Stimulated activated CD8-positive, alpha-beta memory T cell treated with anti-CD3 and anti-CD28 coated beads, Interleukin-15, amount 100 ng/mL, for 24 hours (primary cell): ENCODE measurements at places on chromosomes 16 and 17.
A peak's percentile ranks its signal among the peaks of the same experiment; 100 is the strongest.

- peak; percentile 64 for DNase-seq
Observed at GRCh38 chr17:57783338-57783742, 38.2 kb upstream of the CCDC182 start.

- DNase-seq = no peak
Observed at GRCh38 chr17:81254955-81255717, 16.0 kb downstream of the NDUFAF8 start.

GRCh38 chr16:4338712-4339299 lies 12.3 kb downstream of the PAM16 start:
- DNase-seq = no peak

- no peak for DNase-seq
Observed at GRCh38 chr16:354291-354881, 1.9 kb upstream of the AXIN1 start.

- no peak for DNase-seq
Observed at GRCh38 chr16:8436931-8437330, 153.4 kb downstream of the TMEM114 start.

- no peak for DNase-seq
Observed at GRCh38 chr17:47277921-47278320, 24.3 kb downstream of the ITGB3 start.

GRCh38 chr17:17633310-17633709 lies 41.8 kb upstream of the PEMT start:
- DNase-seq = no peak

DNA sequence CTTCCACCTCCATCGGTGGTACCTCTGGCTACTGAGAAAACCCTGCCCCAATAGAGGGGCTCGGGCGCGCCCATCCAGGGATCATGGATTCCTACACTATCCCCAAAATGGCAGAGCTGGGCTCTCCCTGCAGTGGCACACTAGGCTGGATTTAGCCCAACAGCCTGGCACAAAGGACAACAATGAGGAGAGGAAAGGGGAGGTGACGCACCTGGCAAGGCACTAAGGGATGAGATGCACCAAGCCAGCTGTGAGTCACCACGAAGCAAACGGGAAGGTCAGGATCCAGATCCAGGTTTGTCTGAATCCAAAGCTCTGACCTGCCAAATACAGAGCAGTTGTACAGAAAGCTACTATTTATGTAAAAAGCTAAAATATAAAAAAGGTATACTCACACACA lies 18.1 kb downstream of the UBE2O start:
- DNase-seq = no peak

DNA sequence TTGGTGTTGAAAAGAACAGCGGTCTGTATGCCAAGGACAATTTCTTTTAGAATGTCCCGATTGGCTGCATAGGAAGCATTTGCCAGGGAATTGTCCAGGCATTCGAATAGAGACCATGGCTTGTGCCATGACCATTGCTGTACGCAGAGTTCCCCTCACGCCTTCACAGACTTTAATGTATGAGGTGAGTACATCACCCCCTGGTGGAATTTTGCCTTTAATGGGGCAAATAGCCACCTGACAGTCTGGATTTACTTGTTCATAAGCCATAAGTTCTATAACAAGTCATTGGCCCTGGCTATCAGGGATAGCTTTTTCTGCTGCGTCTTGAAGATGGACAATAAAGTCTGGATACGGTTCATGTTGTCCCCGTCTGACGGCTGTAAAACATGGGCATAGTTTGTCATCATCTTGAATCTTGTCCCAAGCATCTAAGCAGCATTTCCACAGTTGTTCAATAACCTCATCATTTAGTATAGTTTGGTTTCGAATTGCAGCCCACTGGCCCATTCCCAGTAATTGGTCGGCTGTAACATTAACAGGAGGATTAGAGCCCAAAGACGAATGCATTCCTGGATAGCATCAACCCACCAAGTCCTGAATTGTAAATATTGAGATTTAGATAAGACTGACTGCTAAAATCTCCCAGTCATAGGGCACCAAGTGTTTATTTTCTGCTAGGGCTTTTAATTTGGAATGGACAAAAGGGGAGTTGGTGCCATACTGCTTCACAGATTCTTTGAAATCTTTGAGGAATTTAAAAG lies 67.7 kb upstream of the ARL4D start:
- no peak for DNase-seq

DNA sequence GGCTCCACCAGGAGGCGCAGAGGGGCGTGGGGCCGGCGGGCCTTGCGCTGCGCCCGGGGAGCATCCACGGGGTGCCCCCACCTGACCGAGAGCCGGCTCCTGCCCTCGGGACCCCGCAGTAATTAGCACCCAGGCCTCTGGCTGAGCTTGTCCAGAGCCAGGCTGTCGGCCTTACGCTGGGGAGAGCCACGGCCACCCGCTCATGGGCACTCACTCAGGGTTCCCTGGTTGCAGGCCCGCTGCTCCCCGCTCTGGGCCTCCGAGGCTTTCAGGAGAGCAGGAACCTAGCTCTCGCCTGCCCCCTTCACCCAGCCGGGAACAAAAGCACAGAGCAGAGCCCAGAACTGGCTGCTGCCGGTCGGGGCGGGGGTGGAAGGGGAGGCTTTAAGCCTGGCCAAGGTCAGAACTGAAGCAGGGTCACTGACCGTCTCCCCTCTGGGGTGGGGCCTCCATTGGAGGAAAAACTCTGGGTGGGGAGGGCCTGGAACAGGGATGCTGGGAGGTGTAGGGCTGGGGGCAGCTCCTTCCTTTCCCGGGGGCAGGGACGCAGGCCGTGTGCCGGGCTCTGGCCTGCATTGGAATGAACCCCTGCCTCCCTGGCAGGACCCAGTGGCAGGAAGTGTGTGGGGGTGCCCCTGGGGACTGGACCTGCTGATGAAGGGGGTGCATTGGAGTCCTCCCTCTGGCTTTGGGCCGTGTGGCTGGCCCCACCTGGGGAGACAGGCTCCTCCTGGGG lies 12.3 kb downstream of the GLIS2 start:
- DNase-seq = no peak

DNA sequence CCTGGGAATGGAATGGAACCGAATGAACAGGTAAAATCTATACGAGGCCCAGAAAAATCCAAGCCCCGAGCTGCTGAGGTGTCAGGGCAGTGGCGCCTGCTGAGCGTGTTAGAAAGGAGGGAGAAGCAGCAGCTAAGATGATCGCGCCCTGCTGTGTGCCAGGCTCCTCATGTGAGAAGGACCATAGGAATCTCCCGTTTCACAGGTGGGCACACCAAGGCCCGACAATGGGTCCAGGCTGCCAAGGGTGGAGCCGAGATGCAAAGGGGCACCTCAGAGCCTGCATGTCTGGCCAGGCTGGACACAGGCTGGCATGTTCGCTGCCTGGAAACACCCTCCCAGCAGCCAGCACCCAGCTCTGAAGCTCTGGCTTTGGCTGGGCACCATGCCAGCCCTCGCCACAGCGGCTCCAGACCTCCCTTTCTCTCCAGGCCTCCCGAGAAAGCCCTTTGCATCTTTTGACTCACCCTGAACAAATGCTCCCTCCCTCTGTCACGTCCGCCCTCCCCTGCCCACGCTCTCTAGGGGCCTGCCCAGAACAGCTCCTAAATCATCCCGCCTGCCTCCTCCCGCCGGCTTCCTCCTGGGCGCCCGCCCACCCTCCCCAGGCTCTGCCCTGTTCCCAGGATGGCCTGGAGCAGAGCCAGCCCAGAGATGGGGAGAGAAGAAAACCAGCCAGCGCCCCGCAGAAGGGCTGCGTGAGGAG lies 217.8 kb upstream of the GSE1 start:
- no peak for DNase-seq

GRCh38 chr17:49130891-49131290 lies 1.7 kb upstream of the B4GALNT2 start:
- no peak for DNase-seq

- DNase-seq = no peak
Observed at GRCh38 chr16:23278031-23278430, 24.1 kb upstream of the SCNN1B start.

DNA sequence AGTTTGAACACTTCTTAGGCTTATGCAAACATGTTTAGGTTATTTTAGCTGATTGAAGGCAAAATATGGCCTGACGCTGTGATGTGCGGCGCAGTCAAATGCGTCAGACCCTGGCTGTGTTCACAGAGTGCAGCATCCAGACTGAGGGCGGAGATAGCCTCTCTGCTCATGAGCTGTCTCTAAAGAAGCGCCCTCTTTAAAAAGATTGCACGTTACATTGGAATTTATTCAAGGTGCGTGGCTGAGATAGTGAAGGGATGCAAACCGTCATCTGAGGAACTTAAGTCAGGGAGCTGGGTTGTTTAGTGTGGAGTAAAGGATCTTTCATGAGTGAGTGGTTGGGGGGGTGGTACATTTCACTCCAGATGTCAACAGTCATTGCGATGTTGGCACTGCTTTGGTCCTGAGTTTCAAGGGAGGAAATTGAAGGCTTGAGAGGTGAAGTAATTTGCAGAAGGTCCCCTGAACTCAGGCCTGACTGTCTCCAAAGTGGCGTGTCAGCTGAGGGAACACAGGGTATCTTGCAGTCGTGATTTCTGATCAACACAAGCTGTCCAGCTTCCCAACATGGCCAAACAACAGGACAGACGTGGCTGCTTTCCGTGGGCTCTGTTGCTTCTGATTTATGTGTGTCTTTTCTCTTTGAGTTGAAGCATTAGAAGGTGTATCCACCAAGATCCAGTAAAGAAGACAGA lies 33.4 kb downstream of the RPTOR start:
- no peak for DNase-seq

DNA sequence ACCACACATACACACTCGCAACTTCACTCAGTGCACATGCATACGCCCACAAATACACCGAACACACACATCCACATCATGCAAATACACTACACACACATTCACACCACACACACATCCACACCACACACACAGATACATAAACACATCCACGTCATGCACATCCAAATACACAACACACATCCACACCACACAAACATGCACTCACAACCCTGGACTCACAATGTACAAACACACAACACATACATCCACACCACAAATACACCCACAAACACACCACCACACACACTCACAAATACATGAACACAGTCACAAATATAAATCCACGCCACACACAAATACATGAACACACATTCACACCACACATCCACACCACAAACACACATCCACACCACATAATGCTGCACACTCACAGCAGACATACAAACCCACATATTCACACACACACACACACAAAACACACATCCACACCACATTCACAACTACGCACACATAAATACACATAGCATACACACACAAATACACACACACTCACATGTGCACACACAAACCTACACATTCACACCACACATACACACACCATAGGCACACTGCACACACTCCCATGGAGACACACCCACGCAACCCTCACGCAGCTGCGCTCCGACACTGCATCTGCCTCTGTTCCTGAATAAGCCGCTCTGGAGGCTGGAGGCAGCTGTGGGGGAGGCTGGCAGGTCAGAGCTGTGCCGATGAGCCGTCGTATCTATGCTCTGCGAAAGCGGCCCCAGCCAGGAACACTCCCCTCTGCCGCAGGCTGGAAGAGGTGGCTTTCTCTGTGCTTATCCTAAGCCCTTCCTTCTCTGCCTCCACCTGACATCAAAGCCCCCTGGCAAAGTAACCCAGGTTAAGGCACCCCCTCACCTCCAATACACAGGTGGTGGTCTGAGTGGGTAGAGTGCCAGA lies 141.8 kb downstream of the GRIN2A start:
- no peak for DNase-seq

- DNase-seq = peak; percentile 59
Observed at GRCh38 chr17:79393358-79394052, 217.3 kb downstream of the RBFOX3 start.

DNA sequence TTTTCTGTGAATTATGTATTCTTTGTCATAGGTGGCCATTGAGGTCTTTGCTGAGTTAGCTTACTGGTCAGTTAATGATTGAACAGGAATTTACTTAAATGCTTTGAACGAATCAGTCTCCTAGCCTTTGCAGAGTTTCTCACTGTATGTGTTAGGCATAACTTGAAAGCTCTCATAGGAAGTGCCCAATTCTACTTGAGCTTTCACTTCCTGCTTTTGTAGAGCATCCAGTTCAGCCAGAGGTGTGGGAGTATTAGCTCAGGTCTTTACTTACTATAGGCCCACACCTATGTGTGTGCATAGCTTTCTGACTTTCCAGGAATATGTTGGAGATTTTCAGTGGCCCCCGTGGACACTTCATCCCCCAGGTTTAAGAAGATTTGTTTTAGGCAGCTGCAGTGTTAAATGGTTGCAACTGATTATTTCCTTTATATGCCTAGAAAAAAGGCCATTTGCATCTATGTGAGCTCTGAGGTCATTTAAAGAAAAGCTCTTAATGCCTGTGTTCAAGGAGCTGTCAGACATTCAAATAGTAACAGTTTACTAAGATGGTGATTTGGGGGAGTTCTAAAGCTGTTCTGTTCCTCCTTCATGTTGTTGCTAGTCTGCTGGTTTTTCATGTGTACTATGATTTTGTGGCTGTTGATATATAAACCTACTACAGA lies 62.3 kb downstream of the PHKB start:
- DNase-seq = no peak

DNA sequence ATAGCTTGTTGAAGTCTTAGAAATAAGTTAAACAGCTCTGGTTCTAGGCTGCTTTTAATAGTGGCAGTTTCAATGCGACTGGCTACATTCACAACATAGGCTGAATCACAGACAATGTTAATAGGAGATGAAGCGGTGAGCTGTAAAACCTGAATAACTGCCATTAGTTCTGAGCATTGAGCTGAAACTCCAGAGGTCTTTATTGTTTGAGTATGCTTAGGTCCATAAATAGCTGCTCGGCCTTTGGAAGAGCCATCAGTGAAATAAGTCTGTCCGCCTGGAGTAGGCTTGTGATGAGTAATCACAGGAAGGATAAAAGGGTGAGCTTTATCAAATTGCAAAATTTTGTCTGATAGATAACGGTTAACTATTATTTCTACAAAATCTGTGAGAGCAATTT lies 9.4 kb upstream of the ZNF689 start:
- DNase-seq = no peak

GRCh38 chr16:9372934-9373890 lies 281.8 kb downstream of the HAPSTR1 start:
- DNase-seq = no peak

DNA sequence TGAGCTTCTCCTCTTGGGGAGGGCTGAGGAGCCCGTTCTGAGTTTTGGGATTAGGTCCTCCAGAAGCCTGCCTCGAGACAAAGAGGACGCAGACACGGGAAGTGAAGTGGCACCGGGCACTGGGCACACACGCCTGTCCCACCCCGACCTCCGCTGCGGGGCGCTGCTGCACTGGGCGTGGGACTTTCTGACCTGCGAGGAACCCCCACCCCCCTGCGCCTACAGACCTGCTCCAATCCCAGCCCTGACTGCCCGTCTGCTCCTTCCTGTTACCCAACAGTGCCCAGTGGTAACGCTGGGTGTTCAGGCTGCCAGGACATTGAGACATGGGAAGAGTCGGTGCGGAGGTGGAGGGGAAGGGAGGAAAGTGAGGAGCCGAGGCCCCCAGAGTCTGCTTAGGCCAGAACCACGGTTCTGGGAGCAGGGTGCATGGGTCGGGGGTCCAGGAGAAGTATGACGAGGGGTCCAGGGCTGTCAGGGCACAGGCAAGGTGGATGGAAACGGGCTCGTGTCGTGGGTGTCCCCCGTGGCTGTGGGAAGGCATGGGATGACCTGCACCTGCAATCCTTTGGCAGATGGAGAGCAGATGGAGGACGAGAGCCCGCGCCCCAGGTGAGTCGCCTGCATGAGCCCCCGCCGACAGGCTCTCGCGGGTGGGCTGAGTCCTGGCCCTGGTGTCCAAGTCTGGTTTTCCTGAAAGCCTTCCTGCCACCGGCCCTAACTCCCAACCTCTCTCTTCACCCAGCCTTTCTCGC lies 112.0 kb upstream of the CREBBP start:
- no peak for DNase-seq
